ENCODE measurements at places on chromosomes 7 and 10. TPM values are rescaled to one million over a fixed set of nuclear protein-coding genes. Genes with fewer than 3 reads are reported as not detected.

MMRN2 gene
- total RNA-seq: not detected

SCRN1 gene
- total RNA-seq: 88.6 TPM

TBX20 gene
- not detected for total RNA-seq

OR2A12 gene
- not detected for total RNA-seq

SCART1 gene
- total RNA-seq: 6.9 TPM

SPDYE8 gene
- total RNA-seq: not detected

MUC3A gene
- total RNA-seq: not detected

- H3K27ac ChIP-seq: no peak overlapping the region
- no peaks in the 10 kb centered on the region for H3K27me3 ChIP-seq
- H3K36me3 ChIP-seq: no peaks in the 10 kb centered on the region
Observed at GRCh38 chr7:151115836-151116418, 29.7 kb downstream of the AGAP3 start.

DNA sequence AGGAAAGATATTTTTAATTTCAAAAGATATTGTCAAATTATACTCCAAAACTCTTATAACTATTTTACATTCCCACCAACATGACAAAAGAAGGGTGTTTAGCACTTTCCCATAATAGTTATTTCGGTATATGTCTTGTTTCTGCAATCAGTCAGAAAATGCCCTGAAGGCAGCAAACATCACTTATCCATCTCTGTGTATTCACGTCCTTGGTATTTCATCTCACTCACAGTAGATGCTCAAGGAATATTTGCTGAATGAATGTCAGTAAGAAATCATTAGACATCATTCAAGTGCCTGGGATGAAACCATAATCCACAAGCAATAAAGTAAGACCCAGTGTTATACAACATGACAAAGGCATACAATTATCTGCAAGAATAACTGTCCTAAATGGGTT lies 112.7 kb downstream of the GFRA1 start:
- no peak overlapping the region for H3K27ac ChIP-seq
- H3K4me1 ChIP-seq: no peaks in the 10 kb centered on the region
- DNase-seq: no peak

- no peaks in the 10 kb centered on the region for H3K27me3 ChIP-seq
- H3K4me3 ChIP-seq: no peak overlapping the region
- H3K27ac ChIP-seq: no peak overlapping the region
- DNase-seq: no peak
- H3K36me3 ChIP-seq: no peaks in the 10 kb centered on the region
- H3K4me1 ChIP-seq: no peaks in the 10 kb centered on the region
Observed at GRCh38 chr7:93327006-93327633, 95.0 kb downstream of the VPS50 start.

DNA sequence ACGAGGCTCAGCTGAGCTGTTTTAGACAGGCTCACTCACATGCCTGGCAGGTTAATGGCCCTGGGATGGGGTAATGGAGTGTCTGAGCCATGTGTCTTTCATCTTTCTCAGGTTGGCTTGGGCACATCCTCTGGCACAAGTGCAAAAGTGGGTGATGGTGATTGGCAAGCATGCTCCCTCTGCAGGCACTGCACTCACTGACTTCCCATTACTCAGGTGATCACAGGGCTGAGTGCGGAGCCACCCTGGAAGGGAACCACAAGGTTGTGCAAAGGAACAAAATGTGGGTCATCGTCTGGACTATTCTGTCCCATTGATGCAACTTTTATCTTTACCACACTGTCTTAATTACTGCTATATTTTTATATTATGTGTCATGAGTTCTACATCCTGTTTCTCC lies 244.1 kb upstream of the AKR1E2 start:
- H3K4me1 ChIP-seq: no peaks in the 10 kb centered on the region
- H3K27ac ChIP-seq: no peak overlapping the region
- no peak overlapping the region for H3K4me3 ChIP-seq
- H3K36me3 ChIP-seq: no peaks in the 10 kb centered on the region
- H3K27me3 ChIP-seq: no peaks in the 10 kb centered on the region

GRCh38 chr10:35925493-35925892 lies 283.4 kb upstream of the FZD8 start:
- H3K27me3 ChIP-seq: no peaks in the 10 kb centered on the region
- H3K4me3 ChIP-seq: no peak overlapping the region
- no peak overlapping the region for H3K27ac ChIP-seq
- DNase-seq: no peak
- no peaks in the 10 kb centered on the region for H3K4me1 ChIP-seq

DNA sequence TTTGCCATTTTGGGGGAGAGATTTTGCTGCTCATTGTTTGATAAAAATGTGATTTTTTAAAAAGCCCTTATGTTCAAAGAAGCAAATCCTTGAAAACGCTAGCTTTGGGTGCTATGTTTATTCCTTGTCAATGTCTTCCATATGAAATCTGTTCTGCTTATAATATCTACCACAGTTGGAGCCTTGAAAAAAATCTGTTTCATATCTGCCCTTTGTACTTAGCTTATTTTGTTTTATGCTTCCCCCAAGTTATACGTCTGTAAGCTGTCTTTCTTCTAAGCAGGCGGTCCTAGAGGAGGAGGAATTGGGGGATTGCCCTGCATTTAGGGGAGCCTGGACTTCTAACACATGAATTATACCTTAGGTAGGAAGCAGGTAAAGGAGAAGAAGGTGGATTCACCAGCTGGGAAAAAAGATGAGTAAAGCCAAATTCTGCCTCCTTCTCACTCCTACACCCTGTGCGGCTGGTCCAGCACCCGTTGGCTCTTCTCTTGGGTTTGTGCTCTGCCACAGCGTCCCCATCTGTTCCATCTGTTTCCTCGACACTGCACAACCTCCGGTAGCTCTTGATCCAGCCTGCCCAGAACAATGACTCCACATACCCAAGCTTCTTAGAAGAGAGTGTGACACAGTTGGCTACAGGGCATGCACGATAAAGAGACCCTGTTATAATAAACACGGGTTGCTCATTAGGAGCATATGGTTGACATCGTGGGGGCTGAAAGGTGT lies 31.9 kb upstream of the NEUROD6 start:
- H3K4me3 ChIP-seq: no peak overlapping the region
- DNase-seq: no peak
- H3K4me1 ChIP-seq: no peaks in the 10 kb centered on the region
- H3K27ac ChIP-seq: no peak overlapping the region

- H3K36me3 ChIP-seq: no peaks in the 10 kb centered on the region
- H3K27ac ChIP-seq: no peak overlapping the region
- no peak overlapping the region for H3K4me3 ChIP-seq
- DNase-seq: peak; percentile 59
- peaks cover 3% of the 10 kb centered on the region for H3K4me1 ChIP-seq
Observed at GRCh38 chr10:112872728-112873127, 77.3 kb upstream of the TCF7L2 start.

DNA sequence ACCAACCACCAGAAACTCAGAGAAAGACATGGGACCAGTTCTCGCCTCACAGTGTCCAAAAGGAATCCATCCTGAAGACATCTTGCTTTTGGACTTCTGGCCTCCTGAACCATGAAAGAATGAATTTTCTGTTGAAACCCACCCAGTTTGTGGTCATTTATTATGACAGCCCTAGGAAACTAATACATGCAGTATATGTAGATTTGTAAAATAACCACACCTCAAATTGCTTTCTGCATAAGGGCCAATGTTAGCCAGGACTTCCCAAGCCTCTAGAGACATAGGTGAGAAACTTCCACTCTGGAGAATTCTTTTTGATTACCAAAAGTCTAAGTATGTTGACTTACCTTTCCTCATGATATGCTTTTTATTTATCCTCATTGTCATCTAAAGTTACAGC lies 210.5 kb upstream of the SP4 start:
- H3K4me3 ChIP-seq: no peak overlapping the region
- H3K4me1 ChIP-seq: no peaks in the 10 kb centered on the region
- no peaks in the 10 kb centered on the region for H3K36me3 ChIP-seq
- no peak for DNase-seq
- no peaks in the 10 kb centered on the region for H3K27me3 ChIP-seq
- H3K27ac ChIP-seq: no peak overlapping the region

- no peaks in the 10 kb centered on the region for H3K36me3 ChIP-seq
- no peaks in the 10 kb centered on the region for H3K4me1 ChIP-seq
- H3K27ac ChIP-seq: no peak overlapping the region
- H3K27me3 ChIP-seq: no peaks in the 10 kb centered on the region
Observed at GRCh38 chr7:10804770-10805169, 168.9 kb upstream of the PHF14 start.

DNA sequence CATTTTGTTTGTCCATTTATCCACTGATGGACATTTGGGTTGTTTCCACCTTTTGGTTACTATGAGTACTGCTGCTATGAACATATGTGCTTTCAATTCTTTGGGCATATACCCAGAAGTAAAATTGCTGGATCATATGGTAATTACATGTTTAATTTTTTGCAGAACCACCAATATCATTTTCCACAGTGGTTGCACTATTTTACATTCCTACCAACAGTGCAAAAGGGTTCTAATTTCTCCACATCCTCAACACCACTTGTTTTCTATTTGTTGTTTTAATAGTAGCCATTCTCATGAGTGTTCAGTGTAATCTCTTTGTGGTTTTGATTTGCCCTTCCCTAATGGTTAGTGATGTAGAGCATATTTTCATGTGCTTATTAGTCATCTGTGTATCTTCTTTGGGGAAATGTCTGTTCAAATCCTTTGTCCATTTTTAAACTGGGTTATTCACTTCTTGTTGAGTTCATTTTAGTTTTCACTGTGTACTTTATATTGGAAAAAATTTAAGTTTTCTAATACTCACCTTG lies 101.9 kb downstream of the HIBADH start:
- DNase-seq: no peak
- H3K4me3 ChIP-seq: no peak overlapping the region
- H3K27ac ChIP-seq: no peak overlapping the region

DNA sequence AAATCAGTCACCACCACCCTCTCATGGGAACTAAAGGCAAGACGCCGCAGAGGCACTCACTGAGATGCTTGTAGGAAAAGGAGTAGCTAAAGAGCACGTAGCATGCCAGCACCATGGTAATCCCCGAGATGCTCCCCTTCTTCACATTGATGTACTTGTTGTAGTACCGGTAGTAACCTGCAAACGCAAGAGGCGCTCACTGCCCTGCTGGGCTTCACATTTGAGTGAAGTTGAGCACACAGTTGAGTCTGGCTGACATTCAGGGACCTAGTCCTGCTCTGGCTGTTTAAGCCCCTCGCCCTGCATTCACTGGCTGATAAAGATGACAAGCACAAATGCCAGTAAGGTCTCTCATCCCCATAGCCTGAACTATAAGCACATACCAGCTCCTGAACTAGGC lies 6.9 kb downstream of the ATP5MF start:
- H3K27me3 ChIP-seq: no peaks in the 10 kb centered on the region
- peaks cover 3% of the 10 kb centered on the region for H3K4me1 ChIP-seq
- peaks cover 47% of the 10 kb centered on the region for H3K36me3 ChIP-seq
- DNase-seq: peak; percentile 85
- no peak overlapping the region for H3K27ac ChIP-seq

GRCh38 chr10:45470098-45471012 lies 96.3 kb downstream of the ALOX5 start:
- H3K4me1 ChIP-seq: peaks cover 28% of the 10 kb centered on the region
- H3K36me3 ChIP-seq: no peaks in the 10 kb centered on the region
- H3K4me3 ChIP-seq: no peak overlapping the region
- no peak overlapping the region for H3K27ac ChIP-seq
- no peaks in the 10 kb centered on the region for H3K27me3 ChIP-seq

DNA sequence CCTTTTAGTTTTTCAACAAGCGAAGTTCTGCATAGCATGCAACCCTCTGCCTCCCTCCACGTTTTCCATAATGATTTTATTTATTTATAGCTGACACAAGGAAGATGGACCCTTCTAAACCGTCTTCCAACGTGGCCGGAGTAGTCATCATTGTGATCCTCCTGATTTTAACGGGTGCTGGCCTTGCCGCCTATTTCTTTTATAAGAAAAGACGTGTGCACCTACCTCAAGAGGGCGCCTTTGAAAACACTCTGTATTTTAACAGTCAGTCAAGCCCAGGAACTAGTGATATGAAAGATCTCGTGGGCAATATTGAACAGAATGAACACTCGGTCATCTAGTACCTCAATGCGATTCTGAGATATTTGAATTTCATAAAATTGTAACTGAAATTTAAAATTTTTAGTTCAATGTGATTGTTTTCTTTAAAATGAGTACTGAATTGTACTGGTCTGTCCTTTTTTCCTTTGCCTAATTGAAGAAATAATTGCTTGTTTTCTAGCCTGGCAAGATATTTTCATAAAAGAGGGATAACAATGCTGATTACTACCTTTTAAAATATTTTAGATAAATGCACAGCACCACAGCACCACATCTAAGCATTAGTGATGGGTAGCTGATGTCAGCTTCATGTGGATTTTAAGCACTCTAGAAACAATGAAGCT lies 41.5 kb upstream of the SLC39A12 start:
- no peak overlapping the region for H3K27ac ChIP-seq
- H3K36me3 ChIP-seq: no peaks in the 10 kb centered on the region
- no peak overlapping the region for H3K4me3 ChIP-seq
- no peaks in the 10 kb centered on the region for H3K27me3 ChIP-seq
- H3K4me1 ChIP-seq: no peaks in the 10 kb centered on the region
- peak; percentile 81 for DNase-seq

DNA sequence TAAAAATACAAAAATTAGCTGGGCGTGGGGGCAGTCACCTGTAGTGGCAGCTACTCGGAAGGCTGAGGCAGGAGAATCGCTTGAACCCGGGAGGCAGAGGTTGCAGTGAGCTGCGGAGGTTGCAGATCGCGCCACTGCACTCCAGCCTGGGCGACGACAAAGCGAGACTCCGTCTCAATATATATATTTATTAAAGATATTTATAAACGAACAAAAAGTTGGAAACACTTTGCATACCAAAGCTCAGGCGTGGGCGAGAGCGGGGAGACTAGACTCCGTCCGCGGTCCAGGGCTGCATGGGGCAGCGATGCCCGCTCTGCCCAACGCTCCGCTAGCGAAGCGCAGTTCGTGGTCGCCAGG lies 7.9 kb upstream of the CRYGN start:
- no peak overlapping the region for H3K4me3 ChIP-seq
- no peaks in the 10 kb centered on the region for H3K36me3 ChIP-seq
- H3K27ac ChIP-seq: no peak overlapping the region
- DNase-seq: no peak

- no peaks in the 10 kb centered on the region for H3K4me1 ChIP-seq
- no peaks in the 10 kb centered on the region for H3K36me3 ChIP-seq
- no peak for DNase-seq
- no peaks in the 10 kb centered on the region for H3K27me3 ChIP-seq
- no peak overlapping the region for H3K27ac ChIP-seq
Observed at GRCh38 chr7:18414885-18415284, 80.7 kb upstream of the HDAC9 start.

DNA sequence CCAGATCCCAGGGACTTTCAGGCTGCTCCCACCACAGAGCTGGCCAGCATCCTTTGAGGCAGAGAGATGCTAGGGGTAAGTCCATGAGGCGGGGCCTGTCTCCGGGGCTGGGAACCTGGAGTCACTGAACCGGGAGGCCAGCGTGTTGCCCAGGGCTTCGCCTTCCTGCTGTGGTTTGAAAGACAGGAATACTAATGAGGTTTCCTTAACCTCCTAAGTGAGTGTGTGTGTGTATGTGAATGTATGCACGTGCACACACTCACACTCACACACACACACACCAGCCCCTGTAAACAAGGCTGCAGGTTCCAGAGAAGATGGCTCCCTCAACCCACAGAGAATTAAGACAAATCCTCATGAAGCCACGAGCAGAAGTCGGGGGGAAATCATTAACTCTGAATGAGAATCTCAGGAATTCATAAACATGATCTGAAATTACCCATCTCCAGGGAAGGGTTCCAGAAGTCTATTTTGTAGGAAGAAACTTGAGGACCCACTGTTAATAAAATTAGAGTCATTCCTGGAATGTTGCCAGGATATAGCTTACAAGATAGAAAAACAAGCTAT lies 20.3 kb upstream of the PFKP start:
- no peak overlapping the region for H3K4me3 ChIP-seq
- no peaks in the 10 kb centered on the region for H3K4me1 ChIP-seq
- no peak for DNase-seq
- H3K27ac ChIP-seq: no peak overlapping the region
- H3K27me3 ChIP-seq: no peaks in the 10 kb centered on the region
